ENCODE measurements at places on chromosomes 2 and 18.

GRCh38 chr2:36965206-36965605 lies 1.1 kb downstream of the STRN start:
- DNase-seq, result no peak

DNA sequence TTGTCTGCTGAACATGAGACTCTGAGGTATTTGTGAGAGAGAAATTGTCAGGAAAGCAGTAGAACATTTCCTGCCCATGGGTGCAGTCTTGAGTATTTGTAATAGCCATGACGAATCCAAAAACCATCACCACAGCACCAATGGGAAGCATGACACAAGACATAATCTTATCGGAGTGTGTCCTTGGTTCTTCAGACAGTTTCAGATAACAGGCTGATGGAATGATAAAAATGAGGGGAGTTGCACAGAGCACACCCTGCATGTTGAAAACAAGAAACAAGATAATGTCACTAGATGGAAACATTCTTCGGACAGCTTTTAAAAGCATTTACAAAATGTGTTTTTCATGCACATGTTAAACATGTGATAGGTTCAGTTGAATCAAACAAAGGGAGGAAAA lies 56.9 kb downstream of the SLC38A11 start:
- no peak for DNase-seq

GRCh38 chr2:131645177-131645765 lies 117.6 kb downstream of the CCDC74A start:
- no peak for DNase-seq

DNA sequence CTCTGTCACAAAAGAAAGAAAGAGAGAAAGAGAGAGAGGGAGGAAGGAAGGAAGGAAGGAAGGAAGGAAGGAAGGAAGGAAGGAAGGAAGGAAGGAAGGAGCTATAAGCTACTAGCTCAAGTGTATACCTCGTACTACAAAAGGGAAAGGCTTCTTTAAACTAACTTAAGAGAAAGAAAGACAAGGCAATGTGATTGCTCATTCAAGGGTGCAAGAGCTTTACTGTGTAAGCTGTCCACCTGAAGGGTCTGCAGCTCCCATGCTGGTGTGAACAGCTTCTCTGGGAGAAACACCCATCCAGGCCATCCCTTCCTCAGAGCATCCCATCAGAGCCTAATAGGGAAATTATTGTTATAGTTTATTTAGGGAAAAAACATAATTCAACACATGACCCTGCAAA lies 286.1 kb upstream of the ID2 start:
- no peak for DNase-seq

DNA sequence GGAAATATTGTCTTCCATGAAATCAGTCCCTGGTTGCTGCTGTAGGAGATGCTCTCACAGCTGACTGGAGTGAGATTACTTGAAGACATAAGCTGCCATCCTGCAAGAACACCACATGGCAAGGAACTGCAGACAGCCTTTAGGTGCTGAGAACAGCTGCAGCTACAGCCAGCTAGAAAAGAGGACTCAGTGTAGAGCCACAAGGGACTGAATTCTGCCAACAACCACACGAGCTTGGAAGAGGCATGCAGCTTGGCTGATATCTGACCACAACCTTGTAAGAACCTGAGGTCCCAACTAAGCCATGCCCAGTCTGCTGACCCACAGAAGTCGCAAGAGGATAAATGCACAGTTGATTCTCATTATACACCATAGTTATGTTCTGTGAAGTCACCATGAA lies 181.8 kb upstream of the ARL4C start:
- DNase-seq, result no peak

GRCh38 chr2:18684206-18685038 lies 95.1 kb upstream of the NT5C1B start:
- no peak for DNase-seq

- DNase-seq, result no peak
Measured at GRCh38 chr18:21040466-21040865, 71.1 kb downstream of the ROCK1 start.

- DNase-seq, result no peak
Measured at GRCh38 chr18:59576541-59577385, 120.5 kb downstream of the CCBE1 start.

DNA sequence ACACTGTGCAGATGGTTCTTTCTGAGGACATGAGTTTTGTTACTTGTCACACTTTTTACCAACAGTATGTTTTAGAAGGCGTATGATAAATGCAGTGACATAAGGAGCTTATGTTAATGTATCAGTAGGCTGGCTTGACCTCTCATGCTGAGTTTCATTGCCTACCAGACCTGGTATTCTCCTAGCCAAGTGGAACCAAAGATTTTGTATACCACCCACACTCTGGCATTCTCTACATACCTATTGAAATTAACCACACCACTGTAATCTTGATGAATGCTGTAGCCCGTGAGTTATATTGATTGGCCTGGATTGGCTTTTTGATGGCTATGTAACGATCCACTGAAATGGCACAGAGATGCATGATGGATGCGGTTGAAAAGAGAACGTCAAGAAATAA lies 11.4 kb downstream of the HTR2B start:
- DNase-seq, result no peak

DNA sequence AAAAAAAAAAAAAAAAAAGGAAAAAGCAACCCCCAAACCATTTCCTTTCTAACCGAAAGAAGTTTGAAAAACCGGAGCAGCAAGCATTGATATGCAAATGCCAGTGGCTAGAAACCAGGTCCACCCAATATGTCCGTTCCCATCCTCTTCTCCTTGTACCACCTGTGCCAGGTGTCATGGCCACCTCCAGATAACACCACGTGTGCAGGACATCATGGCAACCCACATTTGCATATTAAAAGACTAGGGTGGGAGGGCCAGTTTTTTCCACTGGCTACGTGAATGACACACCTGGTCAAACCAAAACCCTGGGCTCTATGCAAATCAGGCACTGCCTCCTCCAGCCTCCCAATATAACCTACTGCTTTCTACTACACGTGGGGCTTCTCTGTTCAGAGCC lies 303.3 kb upstream of the GULP1 start:
- DNase-seq, result no peak

DNA sequence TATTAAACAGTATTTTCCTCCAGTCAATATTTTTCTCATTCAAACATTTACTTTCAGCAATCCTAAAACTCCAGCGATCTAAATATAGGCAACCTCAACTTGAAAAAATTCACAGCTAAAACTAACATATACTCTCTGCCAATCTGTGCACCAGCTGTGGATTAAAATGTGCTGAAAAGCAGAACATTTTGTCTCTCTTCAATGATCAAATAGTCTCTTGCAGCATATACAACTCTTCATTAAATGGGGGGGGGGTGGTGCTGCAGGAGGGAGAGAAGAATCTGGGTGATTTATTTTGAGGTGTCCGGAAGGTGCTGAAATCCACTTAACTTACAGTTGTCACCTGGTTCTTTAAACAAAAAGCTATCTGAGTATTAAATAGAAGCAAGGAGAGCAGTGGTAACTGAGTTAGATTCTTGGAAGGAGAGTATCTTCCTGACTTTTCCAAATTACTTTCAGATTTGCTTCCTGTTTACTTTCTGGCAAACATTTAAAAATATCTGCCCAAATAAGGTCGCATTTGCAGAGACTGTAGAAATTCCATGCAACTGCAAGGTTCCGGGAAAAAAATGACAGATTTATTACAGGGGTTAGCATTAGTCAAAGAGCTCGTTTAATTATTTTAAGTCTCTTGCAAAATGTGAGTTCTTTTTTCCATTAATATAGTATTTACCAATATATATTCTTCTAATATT lies 904.7 kb upstream of the ACVR2A start:
- no peak for DNase-seq

- no peak for DNase-seq
Measured at GRCh38 chr18:39403121-39403520, 1837.5 kb upstream of the CELF4 start.

DNA sequence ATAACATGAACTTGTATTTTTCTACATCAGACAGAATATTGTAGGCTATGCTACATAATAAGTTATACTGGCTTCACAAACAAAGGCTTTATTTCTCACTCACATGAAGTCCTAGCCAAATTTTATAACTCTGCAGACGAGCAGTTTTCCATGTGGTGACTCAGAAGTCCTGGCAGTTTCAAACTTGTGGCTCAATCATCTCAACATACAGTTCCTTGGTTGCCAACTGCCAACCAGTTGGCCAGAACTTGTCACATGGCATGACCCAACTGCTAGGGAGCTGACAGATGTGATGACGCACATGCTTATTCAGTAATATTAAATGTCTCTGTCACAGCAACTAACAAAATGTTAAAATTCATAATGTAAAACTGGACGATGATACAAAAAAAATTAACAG lies 63.8 kb upstream of the ZC3H15 start:
- DNase-seq, result no peak

GRCh38 chr2:112960230-112960825 lies 17.5 kb upstream of the IL36G start:
- DNase-seq, result no peak

GRCh38 chr2:185433824-185434223 lies 304.8 kb upstream of the FSIP2 start:
- peak; percentile 5 for DNase-seq

DNA sequence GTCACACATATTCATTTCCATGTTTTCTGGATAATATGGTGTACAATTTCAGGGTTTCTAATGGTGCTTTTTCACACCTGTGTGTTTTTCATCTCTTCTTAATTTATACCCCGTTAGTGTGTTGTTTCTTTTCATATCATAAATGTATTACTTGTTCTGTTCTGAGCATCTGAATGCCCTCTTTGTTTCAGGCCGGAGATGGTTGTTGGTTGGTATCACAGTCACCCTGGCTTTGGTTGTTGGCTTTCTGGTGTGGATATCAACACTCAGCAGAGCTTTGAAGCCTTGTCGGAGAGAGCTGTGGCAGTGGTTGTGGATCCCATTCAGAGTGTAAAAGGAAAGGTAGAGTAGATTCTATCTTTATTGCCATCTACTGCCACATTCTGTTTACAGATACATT lies 45.1 kb upstream of the TBR1 start:
- no peak for DNase-seq

DNA sequence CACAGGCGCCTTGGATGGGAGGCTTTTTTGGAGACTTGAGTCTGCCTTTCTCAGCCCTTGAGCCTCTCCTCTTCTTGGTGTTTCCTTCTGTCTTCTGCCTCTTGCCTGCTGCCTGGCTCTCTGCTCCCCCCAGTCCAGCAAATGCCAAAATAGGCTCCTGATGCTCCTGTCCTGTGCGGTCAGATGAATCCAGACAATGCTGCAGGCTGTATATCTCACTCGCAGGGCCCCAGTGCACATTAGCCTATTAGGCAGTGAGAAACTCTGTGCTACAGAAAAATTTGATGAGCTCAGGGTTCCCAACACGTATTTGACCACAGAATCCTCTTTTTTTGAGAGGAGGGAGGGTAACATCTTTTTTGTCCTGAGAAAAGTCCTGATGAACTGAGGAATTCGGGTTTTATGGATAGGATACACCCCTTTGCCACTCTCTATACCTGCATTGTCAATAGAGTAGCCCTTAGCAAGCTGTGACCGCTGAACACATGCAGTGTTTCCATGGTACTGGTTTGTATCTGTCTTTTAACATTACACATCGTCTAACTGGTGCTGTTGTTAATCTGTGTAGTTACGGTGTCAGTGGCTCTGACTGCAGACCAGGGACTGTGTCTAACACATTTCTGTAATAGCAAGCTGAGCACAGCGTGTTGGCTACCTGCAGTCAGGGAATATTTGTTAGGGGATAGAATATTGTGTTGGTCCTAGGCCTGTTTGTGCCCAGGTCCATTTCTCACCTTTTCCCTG lies 50.8 kb downstream of the FAM228A start:
- DNase-seq, result no peak

GRCh38 chr2:168694173-168694572 lies 108.3 kb upstream of the NOSTRIN start:
- no peak for DNase-seq

DNA sequence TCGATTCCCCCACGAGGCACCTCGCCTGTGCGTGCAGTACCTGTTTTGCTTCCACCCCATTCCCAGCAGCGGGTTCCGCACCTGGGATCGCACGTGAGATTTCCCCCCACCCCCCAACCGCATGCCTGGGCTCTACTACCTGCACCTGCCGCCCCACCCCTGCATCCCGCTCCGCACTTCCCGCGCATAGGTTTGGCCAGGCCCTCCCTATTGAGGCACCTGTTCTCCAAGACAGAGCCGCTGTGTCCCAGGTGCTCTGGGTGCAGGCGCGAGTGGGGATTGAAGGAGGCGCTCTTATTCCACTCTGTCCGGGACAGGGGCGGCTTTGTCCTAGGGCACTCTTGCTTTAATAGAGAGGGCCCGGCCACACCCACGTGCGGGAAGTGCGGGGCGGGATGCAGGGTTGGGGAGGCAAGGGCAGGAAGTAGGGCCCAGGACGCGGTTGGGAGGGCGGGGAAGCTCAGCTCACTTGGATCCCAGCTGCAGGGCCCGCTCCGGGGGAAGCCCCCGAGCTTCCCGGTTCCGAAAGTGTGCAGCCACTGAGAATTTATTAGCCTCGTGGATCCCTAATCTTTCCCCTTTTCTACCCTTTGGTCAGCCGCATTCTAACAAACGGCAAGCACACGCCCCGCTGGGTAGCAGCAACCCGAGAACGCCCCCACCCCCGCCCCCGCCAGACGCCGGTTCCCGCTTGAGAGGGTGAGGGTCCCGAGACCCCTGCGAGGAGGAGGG lies 670 bp upstream of the MOCOS start:
- DNase-seq, result no peak

DNA sequence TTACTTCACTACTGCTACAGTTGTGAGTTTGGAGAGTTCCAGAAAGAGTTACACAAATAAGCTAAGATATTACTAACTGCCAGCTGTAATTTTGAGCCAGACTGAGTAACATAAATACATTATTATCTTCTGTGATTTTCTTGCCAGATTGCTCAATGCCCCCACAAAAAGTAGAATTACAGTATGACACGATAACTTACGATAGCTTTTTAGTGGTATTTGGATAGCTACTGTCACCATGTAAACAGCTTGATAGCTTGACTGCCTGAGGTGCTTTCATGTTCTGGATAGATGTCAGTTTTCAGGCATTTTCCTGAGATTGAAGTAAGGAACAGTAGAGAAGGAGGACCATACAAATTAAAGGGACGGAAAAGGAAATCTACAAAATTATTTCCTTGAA lies 533.3 kb downstream of the SOCS6 start:
- no peak for DNase-seq

- no peak for DNase-seq
Measured at GRCh38 chr2:105393373-105394055, 5.3 kb downstream of the FHL2 start.

GRCh38 chr2:27792759-27793158 lies 21.2 kb downstream of the MRPL33 start:
- no peak for DNase-seq

DNA sequence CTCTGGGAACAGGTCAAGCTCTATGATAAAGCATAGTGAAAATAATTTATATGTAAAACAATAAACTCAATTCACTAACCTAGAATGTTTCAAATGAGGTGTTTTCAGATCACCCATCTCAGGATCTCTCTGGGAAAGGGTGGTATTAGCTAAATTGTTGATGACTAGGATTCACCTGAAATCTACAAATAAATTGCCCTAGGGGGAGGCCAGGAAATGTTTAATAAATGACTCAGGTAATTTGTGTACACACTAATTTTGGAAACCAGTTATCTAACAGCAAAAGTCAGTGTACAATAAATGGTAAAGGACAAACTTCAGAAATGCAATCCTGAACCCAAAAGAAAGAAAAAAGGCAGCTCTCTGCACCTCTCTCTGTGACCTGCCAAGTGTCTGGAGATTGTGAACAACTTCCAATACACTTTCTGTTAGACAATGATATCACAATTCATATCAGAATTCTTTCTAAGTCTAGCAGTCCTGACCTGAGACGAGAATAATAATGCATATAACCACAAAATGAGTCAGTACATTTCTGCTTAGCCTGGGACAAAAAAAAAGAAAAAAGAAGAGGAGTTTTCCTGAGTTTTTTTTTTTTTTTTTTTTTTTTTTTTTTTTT lies 760.0 kb downstream of the EPHA4 start:
- no peak for DNase-seq

GRCh38 chr2:3145471-3146021 lies 232.1 kb downstream of the EIPR1 start:
- DNase-seq, result no peak
